HCEC 1CT (cell line): ENCODE measurements at places on chromosomes 2 and 18.

- DNase-seq: no peak
Observed at GRCh38 chr2:192333642-192334041, 138.9 kb upstream of the TMEFF2 start.

DNA sequence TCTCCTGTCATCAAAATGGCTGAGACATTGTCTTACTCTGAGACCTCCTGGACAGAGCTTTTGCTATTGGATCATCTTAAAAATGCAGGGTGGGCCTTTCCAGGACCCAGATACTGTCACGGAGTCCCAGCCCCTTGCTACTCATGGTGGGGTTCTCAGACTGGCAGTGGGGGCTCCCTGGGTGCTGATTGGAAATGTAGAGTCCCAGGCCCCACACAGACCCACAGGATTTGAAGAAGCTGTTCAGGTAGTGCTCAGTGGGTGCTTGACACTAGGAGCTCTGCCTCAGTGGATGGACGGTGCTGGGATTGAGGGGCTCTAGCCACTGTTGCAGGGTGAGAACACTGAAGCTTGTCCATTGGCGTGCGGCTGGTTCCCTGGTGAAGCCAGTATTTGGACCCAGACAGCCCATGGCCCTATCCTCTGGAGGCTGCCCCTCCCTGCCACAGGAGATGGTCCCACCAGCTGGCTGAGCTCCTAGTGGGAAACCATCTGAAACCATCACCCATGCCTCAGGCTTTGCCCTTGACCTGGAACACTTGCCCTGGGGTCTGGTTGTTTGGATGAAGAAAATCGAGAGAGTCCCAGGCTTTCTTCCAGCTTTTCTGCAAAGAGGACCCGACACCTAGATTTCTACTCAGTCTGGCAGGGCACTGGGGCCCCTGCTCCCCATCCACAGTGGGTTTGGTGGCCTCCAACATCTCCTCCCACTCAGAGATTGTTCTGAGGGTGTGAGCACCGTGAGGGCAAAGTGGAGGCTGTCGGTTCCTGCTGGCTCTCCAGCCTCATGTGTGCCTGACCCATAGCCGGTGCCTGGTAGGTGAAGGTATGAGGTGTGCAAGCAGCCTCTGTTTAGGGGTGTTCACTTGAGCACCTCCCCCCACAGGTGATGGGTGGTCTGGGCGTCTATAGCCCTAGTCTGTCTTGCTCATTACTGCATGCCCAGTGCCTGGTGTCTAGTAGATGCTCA lies 30.1 kb downstream of the MROH2A start:
- no peak for DNase-seq

- DNase-seq: no peak
Observed at GRCh38 chr2:52335727-52336126, 1303.8 kb upstream of the NRXN1 start.

GRCh38 chr2:106272216-106272807 lies 78.2 kb upstream of the UXS1 start:
- no peak for DNase-seq

DNA sequence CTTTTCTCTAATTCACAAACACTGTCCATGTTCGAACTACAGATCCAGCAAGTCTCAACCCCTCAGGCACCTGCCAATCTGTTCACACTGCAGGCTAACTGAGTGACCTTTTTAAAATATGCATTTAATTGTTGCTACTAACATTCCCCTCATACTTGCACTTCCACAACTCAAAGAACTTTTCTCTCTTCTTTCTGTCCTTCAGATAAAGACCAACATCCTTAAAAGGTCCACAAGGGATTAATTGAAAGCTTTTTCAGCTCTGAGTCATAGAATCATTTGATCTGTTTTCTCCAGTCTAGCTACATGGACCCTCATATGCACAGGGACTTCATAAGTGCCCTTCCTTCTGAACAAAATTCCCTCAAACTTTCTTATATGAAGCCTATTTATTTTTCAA lies 1321.2 kb downstream of the DPP10 start:
- DNase-seq: no peak

- DNase-seq: no peak
Observed at GRCh38 chr18:48958951-48959350, 8.2 kb upstream of the SMAD7 start.

DNA sequence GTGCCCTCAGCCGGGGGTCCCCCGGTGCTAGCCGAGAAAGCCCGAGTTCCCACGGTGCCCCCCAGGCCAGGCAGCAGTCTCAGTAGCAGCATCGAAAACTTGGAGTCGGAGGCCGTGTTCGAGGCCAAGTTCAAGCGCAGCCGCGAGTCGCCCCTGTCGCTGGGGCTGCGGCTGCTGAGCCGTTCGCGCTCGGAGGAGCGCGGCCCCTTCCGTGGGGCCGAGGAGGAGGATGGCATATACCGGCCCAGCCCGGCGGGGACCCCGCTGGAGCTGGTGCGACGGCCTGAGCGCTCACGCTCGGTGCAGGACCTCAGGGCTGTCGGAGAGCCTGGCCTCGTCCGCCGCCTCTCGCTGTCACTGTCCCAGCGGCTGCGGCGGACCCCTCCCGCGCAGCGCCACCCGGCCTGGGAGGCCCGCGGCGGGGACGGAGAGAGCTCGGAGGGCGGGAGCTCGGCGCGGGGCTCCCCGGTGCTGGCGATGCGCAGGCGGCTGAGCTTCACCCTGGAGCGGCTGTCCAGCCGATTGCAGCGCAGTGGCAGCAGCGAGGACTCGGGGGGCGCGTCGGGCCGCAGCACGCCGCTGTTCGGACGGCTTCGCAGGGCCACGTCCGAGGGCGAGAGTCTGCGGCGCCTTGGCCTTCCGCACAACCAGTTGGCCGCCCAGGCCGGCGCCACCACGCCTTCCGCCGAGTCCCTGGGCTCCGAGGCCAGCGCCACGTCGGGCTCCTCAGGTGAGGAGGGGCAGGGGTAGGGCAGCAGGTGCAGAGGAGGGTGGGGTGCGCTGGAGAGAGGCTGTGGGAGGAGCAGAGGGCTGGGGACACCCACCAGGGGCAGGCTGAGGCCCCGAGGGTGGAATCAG lies 14.1 kb upstream of the GMPPA start:
- DNase-seq: no peak

GRCh38 chr2:58127111-58127510 lies 80.5 kb downstream of the VRK2 start:
- DNase-seq: no peak

- no peak for DNase-seq
Observed at GRCh38 chr2:52465287-52465686, 1302.3 kb upstream of the CHAC2 start.

GRCh38 chr2:176763851-176764404 lies 448.7 kb upstream of the HNRNPA3 start:
- DNase-seq: no peak

DNA sequence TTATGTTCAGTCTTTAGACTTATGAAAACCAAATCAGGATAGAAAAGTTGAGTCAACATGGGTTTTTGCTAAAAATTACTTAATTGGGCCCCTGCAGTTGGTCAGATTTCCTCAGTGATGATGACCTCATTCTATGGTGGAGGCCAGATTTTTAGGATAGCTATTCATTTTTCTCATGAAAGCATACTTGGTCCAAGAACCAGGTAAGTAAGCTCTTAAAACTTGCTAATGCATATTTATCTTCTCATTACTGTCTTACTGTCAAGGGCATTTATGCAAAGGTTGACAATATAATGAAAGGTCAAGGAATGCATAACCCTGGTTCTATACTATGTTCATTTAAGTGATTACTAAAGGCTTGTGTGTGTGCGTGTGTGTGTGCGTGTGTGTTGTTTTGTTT lies 650.6 kb downstream of the SATB2 start:
- DNase-seq: peak; percentile 72
